ENCODE measurements at places on chromosomes 3 and 15. TPM values are rescaled to one million over a fixed set of nuclear protein-coding genes. Genes with fewer than 3 reads are reported as not detected.

Gene PPARG
- 46.4 TPM for total RNA-seq

Gene C2CD4A
- total RNA-seq: 0.18 TPM

Gene GRK7
- not detected for total RNA-seq

Gene SHC4
- total RNA-seq: not detected

Gene IGSF11
- total RNA-seq: not detected

Gene LIPH
- total RNA-seq: 27.5 TPM

DNA sequence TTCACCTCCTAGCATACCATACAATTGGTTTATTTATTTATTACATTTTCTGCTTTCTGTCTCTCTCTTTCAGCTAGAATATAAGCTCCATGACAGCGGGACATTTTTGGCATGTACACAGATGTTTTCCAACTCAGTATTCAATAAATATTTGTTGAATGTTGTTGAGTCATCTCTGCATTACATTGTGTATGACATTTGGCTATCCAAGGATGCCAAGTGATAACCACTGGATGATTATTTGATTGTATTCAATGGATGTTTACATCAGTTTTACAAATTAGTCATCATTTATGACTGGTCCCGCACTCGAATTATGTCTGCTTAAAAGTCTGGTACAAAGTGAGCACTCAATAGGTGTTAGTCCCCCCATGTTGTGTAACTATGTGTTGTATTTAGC lies 49.5 kb upstream of the STXBP5L start:
- DNase-seq: no peak

DNA sequence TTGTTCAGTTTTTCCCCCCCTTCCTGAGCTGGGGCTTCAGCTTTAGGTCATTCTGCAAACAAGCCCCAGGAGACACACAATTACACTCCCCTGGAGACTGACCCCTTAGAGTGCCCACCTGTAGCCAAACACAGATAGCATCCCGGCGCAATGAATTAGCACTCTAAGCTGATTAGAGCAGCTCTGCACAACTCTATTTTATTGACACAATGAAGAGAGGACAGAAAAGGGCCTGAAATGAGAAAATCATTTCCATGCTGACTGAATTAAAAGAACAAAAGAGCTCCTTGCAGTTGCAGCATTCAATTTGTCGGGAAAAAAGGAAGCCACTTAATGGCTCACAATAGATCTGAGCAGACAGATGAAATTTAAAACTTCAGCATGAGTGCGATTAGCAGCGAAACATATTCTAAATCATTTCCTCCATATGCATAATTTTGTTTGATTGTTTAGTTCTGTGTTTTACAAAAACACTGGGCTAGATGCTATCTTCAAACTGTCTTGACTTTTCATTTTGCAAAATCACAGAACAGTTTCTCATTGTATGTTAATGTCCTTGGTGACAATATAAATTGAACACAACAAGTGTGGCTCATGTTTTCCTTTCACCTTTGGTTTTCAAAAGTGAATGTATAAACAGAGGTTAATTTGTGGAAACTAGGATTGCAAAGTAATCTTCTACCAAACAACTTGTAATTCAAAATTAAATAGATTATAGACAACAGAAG lies 308.6 kb downstream of the MECOM start:
- DNase-seq: no peak

DNA sequence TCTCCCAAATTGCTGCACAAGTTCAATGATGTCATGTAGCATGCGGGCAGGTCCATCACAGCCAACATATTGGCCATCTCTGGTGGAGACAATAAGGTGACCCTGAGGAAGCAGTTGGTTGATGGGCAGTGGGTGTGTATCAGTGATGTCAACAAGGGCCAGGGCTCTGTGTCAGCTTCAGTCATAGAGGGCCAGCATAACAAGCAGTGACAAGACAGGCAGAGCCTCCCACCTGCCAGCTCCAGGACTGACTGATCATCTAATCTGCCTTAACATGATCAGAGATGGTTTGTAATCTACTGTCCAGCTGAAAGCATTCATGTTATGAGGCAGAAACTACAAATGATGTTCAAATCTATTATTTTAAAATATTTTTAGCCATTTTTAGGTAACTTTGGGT lies 62.3 kb downstream of the GLB1 start:
- no peak for DNase-seq

DNA sequence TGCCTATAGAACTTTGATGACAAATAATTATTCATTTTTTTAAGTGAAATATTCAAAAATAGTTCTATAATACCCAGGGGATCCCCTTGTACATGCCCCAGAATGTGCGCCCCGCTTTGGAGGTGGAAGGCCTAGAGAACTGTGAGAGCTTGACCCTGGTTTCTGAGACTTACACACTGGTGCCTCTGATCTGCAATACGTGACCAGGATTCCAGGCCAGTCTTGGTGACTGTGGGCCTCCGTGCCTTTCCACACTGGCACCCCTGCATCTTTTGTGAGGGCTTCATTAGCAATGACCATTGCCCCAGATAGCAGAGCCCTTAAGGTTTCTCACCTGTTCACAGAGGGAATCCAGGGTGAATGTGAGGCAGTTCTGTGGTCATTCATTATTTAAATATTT lies 44.0 kb downstream of the CLSTN2 start:
- DNase-seq: no peak

DNA sequence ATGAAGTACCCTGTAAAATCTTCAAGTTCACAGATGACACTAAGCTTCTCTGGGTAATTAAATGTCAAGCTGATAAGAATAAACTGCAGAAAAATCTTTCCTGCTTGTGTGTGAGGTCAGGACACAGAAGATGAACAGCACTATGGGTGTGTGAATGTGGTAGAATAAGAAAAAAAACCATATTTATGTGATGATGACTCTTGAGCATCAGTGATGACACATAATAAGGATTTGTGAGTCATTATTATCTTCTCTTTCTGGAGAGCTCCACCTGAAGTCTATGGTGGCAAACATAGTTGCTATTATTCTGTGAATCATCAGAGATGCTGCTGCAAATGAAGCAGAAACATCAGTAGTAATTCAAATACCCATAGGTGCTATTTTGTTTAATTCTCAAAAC lies 422.4 kb downstream of the DIPK2A start:
- no peak for DNase-seq

- no peak for DNase-seq
Observed at GRCh38 chr3:193801097-193801496, 208.1 kb downstream of the OPA1 start.

- DNase-seq: no peak
Observed at GRCh38 chr3:142987707-142988106, 13.7 kb upstream of the U2SURP start.

DNA sequence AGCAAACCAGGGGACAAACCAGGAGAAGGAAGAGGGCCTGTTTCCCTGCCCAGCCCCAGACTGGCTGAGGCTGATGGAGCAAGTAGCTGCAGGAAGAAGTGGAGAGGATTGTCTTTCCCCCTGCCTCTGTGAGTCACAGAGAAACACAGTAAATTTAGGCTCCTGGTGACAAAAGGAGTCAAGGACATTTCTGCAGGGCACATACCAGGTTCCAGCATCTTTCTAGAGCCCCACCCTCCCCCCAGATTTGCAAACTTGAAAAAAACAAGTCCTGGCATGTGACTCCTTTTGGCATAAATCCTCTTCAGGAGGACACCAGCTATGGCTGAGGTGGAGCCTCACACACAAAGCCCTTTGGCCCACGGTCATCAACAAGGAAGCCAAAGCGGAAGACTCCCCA lies 17.8 kb downstream of the PLD1 start:
- DNase-seq: no peak

GRCh38 chr3:118402971-118403370 lies 631.7 kb downstream of the IGSF11 start:
- no peak for DNase-seq

DNA sequence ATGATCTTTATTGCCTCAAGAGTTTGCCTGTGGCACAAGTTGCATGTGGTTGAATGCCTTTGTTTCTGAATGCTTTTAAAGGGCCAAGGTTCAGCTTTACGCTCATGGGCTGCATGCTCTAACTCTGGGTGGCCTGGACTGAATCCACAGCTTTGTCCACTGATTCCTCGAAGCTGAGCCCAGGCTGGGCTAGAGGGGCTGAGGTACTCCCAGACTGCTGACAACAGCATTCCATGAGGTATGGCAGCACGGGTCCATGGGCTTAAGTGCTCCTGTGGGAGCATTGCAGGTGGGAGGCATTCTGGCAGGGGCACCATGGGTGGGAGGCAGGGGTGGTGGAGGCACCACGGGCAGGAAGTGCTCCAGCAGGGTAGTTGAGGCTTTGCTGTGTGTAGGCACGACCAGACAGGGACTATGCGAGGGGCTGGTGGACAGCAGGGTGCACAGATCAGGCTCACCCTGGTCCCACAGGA lies 61.6 kb downstream of the GLCE start:
- DNase-seq: no peak
